NCI-H2081 (cell line): ENCODE measurements at places on chromosomes 7 and 10.

GRCh38 chr7:148434887-148435286, 155.7 kb upstream of the C7orf33 start:
- no peak for DNase-seq

DNA sequence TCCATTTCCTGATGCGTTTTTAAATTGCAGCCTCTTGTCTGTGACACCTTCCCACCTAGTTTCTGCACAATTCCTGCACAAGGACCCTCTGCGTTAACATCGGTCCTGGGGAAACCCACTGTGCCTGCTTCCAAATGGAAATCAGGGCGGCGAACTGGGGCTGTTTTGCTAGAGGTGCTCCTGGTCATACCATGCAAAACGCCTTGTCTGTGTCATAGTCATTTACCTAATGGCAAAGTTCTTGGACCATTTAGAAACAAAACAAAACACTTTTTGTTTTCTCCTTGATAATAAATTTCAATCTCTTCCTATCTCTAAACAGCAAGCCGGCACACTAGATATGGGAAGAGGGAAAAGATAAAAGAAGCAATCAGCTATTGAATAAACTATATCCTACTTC, 206.9 kb upstream of the KLF14 start:
- DNase-seq: peak; percentile 14

- DNase-seq: peak; percentile 88
These were observed 481.0 kb upstream of the SEMA3A start for GRCh38 chr7:84675633-84676034.

- DNase-seq: no peak
These were observed 376.0 kb downstream of the CTNNA3 start for GRCh38 chr10:67319976-67320375.

GRCh38 chr10:122847782-122848604, 2.3 kb upstream of the CUZD1 start:
- no peak for DNase-seq

DNA sequence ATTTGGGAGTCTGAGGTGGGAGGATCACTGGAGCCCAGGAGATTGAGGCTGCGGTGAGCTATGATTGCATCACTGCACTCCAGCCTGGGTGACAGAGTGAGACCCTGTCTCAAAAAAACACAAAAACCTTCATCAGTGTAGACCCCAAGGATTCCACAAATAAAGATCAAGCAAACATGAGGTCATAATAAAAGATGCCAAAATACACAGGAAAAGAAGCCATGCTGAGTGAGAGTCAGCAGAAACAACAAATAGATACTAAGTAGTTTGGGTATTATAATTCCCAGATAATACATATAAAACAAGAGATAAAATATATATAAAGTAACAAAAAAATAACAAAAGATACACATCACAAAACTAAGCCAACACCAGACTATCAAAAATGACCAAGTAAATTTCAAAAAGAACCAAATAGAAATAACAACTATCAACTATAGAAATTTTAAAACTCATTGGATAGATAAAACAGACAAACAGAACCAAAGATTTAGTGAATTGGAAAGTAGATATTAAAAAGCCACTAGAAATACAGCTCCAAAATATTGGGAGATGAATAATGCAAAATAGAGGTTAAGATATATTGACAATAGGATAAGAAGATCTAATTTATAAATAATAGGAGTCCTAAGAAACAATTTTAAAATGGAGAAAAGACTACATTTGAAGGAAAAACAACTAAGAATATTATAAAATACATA, 48.9 kb upstream of the FHIP2A start:
- no peak for DNase-seq

- no peak for DNase-seq
These were observed 330.8 kb downstream of the PTEN start for GRCh38 chr10:88194041-88194887.

DNA sequence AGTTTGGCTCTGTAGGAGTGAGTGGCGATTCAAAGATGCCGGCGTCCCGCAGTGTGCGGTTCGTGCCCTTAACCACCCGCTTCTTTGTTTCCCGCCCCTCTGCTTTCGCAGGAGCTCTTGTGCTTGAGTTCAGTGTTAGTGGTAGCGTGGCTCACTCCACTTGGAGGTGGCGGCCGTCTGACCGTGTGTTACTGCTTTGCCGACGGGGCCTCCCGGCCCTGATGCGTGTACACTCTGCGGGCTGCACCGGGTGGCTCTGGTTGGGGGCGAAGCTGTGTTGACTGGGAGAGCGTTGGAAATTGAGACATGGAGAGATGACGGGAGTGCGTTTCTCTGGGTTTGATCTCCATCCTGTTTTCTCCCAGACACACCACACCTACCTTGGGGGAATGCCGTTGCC, 31.4 kb downstream of the SHH start:
- DNase-seq: no peak

DNA sequence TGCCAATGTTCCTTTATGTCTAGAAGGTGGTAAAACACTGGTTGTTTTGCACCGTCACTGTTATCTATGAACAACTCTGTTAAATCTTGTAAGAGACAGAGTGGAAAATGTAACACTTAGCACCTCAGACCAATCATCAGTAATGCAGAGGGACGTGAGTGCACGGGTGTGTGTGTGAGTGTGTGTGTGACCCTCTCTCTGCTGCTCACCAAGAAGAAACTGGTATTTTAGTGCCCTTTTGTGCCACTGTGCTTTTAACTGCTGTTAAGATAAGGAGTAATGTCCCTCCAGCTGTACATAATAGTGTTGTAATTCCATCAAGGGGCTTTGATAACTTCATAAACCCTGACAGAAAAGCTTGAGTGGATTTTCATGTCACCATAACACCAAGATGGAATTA, 130.1 kb downstream of the CREB5 start:
- DNase-seq: no peak

- DNase-seq: peak; percentile 80
These were observed 599.7 kb downstream of the KCNMA1 start for GRCh38 chr10:77037735-77038403.

DNA sequence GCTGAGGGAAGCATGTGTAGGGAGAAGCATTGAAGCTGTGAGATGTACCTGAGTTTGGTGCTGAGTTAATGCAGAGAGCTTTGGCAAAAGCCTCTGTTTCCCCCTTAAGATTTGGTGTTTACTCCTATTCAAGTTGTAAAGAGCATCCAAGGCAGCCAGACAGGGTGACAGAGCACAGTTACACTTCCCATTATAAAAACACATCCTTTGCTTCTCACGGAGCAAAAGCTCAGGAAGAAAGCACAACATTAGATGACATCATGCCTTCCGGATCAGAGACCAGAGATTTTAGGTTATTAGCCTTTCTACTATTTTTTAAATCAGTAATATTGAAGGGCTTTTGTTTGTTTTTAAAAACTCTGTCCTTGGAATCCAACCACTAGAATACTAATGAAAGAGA, 182.9 kb downstream of the DOCK4 start:
- no peak for DNase-seq

DNA sequence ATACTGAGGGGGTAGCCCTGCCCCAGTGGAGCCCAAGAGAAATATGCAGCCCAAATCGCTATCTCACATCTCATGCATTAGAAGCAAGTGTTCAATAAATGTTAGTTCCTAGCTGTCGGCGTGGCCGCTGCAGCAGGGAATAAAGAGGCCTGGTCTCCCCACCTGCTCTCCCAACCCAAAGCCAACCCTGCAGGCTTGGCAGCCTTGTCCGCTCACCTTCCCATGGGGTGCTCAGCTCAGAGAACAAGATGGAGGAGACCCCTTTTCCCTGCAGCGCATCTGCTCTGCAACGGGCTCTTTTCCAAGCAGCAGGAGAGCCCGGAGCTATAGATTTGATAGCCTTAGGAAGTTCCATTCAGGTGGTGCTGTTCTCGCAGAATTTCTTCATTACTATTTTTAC, 12.0 kb upstream of the DOCK1 start:
- DNase-seq: no peak
